ENCODE measurements at places on chromosomes 6 and 20.

DNA sequence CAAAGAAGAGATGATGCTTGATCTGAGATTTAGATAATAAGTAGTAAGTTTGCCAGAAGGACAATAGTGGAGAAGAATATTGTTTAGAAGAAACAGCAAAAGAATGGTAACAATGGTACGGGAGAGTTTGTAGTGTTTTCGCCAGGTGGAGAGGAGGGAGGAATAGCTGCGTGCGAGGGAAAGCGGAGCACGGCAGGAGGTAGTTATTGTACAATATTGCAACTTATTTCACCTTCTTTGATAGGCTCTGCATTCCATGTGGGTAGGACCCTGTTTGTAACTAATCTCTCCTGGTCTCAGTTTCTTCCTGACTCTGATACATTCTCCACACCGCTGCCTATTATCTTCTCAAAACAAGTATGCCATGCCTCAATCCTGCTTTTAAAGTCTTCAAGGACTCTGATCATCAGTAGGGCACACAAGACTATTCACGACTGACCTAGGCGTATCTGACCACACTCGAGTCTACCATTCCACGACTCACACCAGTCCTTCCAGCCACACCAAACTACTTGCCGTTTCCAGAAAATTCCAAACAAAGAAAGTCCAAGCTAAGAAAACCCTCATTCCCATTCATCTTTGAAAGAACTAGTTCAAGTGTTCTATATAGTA lies 1.1 kb downstream of the PPIL4 start:
- DNase-seq: no peak

DNA sequence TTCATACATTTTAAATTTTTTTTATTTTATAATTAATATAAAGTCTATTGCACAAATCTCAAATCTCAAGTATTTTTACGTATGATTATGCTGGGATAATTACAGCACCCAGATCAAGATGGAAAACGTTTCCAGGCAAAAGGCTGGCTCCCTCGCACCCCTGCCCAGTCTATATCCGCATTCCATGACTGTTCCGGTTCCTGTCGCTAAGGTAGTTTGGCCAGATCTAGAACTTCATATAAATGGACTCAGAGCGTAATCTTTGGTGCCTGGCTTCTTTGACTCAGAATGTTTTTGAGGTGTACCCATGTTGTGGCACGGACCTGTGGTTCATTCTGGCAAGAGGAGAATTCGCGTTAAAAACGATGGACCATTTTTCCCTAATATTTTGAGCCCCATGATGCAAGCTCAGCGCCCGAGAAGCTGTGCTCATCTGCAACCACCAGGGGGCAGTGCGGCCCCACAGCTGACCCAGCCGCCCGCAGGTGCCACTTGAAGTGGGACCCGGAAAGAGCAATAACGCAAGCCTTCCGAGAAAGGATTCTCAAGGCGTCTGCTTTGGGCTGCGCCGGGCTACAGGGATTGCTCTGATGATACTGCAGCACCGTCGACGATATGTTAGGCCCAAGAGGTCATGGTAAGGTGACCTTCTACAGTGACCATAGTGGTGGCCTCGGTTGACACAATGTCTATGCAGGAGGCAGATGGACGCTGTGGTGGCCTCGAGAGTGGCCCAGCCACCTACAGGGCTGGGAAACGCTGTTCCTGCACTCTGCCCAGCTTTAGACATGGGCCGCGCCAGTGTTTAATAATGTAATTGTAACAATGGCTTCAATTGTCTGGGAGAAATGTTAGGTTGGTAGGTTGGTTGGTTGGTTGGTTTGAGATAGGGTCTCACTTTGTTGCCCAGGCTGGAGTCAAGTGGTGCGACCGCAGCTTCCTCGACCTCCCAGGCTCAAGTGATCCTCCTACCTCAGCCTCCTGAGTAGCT lies 160.1 kb downstream of the ZMYND8 start:
- DNase-seq: no peak

- DNase-seq: no peak
These were observed 9.7 kb downstream of the LINC00237 start for GRCh38 chr20:21096321-21097043.

GRCh38 chr6:112352607-112353006 lies 5.5 kb downstream of the RFPL4B start:
- DNase-seq: no peak

- no peak for DNase-seq
These were observed 12.7 kb upstream of the APMAP start for GRCh38 chr20:25005220-25005619.
